ENCODE measurements at places on chromosomes 12 and 14.

DNA sequence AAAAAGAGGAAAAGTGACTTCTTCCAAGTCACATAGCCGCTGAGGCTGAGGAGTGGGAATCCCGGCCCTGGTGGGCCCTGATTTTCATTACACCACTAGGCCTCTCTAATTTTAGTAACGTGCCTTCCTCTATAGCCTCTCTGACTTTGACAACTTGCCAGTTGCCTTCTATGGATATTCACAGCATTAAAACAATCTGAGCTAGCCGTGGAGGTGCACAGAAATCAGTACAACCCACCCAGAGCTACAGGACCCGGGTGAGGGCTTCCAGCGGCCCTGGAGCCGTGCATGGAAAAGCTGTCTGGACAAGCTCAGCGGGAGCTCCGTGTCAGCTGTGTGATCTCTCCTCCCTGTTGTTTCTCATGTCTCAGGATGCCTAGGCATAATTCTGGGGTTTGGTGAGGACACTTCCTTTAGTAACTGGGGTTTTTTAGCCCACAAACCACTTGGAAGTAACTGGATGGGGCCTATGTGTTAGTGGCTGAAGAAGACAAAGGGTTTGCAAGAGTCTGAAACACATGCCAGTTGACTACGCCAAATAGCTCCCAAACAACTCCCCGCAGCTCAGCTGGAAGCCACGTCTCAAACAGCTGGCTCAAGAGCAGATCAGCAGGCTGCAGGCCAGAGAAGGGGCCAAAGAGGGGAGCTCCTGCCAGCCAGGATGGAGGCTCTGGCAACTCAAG is 53.0 kb downstream of the SSH1 start:
- DNase-seq: no peak

DNA sequence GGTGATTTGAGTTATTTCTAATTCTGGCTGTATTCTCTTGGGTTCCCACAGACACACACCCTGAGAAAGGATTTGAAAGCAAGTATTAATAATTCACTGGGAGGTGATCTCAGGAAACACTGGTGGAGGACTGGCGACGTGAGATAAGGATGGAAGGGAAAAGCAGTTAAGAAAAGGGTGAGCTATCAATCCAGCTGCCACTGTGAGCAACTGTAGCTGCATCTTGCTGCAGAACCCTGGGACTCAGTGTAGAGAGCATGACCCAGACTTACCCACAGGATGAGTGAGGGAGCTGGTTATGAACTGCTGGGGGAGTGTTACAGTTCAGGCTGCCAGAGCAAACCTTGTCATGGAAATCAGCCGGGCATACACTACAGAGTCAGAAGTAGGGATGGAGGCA is 71.9 kb downstream of the RESF1 start:
- no peak for DNase-seq

GRCh38 chr14:105029402-105029801 is 8.5 kb upstream of the CDCA4 start:
- DNase-seq: no peak

DNA sequence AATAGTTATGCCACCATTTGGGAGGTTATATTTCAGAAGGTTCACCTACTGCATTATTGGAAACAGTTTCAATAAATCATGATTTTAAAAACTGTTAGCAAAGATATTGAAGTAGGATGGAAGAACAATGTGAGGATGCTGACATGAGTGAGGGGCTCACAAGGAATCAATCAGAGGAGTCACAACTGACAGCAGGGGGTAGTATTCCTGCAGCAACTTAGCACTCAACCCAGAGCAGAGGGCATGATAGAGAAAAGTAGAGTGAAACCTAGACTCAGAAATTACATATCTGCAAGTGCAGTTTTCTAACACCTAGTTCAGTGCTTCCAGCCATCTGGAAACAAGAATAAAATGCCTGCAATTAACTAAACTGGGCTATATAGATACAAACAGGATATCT is 772.5 kb upstream of the USP15 start:
- no peak for DNase-seq

DNA sequence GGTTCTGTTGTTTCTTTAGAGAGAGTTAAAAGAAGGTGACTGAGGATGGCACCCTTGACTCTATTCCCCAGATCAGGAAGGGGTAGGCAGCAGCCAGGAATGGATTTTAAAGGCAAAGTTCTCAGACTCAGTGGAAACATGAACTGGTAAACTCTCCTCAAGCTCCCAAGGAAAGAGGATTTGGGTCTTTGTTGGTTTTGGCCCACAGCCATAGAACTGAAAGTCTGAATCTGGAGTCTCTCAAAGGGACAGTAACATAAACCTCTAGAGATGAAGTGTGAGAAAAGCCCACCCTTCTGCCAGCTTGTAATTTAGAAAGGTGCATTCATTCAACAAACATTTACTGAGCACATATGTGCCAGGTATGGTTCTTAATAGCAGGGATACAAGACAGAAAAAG is 28.6 kb upstream of the BLTP3B start:
- no peak for DNase-seq

DNA sequence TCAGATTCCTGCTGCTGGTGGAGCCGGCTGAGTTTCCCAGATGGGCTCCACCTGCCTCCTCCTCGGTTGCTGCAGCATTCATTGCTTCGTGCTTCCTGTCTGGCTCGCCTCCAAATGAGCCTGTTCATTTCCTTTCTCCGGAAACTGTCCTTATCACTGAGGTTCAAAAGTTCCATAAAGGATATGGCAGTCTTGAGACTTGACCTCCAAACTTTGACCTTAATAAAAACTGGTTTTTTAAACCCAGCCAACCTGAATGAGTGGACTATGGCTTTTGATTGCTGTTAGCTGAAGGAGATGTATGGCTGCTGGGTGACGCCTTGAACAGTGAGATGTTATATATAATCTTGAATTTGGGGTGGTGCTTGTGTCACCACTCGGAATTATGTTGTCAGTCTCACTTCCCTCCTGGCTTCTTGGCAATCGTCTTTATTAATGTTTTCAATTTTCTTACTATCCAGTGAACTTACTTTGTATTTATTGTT is 62.7 kb downstream of the RASSF3 start:
- peak; percentile 13 for DNase-seq

DNA sequence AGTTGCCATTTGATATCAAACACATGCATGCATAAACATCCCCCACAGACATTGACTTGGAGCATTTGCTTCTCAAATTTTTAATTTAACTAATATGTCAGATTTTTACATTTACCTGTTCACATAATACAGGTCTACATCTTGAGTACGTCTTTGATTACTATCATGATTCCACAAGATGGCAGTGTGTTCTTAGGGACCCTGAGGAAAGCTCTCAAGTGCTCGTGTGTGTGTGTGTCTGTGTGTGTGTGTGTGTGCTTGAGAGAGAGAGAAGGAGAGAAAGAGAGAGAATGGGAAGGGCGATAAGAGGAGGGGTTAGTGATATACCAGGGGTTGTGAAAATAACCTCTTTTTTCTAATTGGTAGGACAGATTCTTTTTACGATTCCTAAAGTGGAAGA is 167.1 kb upstream of the OR4E1 start:
- DNase-seq: no peak

DNA sequence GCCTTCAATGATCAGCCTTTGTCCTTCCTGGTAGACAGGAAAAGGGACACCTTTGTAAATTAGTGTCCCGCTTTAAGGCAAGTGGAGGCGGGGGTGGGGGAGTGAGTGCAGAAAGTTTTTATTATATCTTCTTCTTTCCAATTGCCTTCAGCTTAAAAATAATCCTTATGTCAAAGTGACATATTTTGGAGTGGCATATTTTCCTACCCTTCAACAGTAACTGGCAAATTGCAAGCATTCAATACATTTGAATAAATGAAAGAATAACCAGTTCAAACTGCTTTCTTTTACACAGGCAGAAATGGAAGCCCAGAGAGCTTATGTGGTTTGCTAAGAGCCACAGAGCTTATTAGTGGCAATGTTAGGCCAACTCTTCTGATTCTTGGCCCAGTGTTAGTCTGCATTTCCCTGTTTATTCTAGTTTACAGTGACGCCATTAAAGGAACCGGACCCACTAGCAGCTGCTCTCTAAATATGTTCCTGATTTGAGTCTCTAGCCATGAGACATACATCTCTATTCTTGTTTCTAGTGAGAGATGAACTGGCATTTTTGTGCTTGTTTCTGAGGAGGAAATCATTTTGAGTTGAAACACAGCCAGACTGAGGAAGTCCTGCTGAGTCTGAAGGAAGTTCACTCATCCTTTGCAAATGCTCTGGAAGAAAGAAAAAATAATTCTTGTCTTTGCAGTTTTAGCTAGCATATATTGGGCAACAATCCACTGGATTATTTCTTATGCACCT is 468.7 kb downstream of the NOVA1 start:
- no peak for DNase-seq

DNA sequence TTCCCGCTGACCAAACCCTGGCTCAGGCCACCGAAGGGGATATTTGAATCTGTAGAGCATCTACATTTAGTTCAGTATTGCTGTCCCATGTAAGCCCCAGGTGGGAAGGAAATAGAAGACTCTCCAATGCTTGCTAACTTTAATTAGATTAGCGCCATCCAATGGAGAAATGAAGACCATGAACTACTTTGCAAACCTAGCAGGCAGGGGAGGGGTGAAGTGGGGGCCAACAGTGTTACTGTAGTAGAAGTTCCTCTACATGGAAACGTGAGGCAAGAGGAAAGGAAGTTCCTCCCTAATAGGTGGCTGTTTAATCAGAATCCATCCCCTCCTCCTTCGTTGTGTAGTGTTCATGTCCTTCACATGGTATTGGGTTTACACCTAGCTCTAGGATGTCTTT is 9.3 kb upstream of the DENND5B start:
- DNase-seq: no peak

- DNase-seq: peak; percentile 67
These were observed 14.5 kb downstream of the OAS2 start for GRCh38 chr12:112992541-112993398.

- DNase-seq: no peak
These were observed 28.7 kb downstream of the FNTB start for GRCh38 chr14:65015391-65015790.

DNA sequence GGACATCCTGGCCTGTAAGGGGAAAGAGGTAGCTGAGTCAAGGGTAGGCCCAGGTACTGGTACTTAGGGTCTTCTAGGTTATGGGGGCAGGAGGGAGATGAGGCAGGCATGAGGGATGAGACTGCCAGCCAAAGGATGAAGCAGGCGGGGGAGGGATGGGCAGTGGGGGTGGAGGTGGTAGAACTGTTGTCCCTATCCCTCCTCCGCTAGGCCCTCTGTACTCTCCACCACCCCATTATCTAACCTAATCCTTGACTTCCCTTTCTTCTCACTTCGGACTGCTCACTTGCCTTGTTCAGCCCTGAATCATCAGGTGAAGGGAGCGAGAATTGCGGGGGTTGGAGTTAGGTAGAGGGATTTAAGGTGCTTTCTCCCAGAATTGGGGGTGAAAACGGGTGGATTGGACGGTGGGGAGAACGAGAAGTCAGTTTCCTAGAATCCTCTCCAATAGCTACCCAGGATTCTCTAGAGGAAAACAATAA is 562 bp downstream of the PAN2 start:
- no peak for DNase-seq

GRCh38 chr12:59587710-59588109 is 8.1 kb upstream of the SLC16A7 start:
- no peak for DNase-seq

- DNase-seq: no peak
These were observed 60.3 kb downstream of the SAMD4A start for GRCh38 chr14:54627219-54627539.

All from NCI-H1694 (cell line).